ENCODE measurements at places on chromosomes 7 and 10.

DNA sequence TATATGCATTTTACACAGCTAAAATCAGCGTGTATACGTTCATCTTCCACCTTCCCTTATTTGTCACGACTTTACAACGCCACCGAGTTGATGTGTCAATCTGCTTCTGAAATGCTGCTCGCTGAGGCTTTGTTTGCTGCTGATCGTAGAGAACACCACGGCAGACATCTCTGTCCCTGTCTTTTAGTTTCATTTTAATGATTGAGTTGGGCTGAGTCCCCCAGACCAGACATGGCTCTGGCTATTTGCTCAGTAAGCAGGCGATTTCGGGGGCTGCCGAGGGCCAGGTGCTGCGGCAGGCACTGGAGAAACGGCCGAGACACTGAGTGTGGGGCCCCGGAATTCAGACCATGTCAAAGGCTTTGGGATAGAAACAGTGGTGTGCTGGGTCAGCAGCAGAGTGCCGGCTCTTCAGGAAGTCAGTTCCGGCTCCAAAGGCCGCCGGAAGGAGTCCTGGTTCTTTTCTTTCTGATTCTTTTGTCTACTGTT, 5.0 kb downstream of the LRRC27 start:
- no peak overlapping the region for H3K27ac ChIP-seq
- H3K36me3 ChIP-seq = peaks cover 15% of the 10 kb centered on the region
- peaks cover 21% of the 10 kb centered on the region for H3K4me1 ChIP-seq
- no peak for DNase-seq

GRCh38 chr10:79074732-79075131, 6.0 kb downstream of the ZMIZ1 start:
- no peak overlapping the region for H3K4me3 ChIP-seq
- H3K27me3 ChIP-seq = no peaks in the 10 kb centered on the region
- no peak for DNase-seq
- H3K27ac ChIP-seq = no peak overlapping the region
- peaks cover 62% of the 10 kb centered on the region for H3K4me1 ChIP-seq
- H3K36me3 ChIP-seq = no peaks in the 10 kb centered on the region

- no peaks in the 10 kb centered on the region for H3K36me3 ChIP-seq
- H3K27ac ChIP-seq = no peak overlapping the region
- no peak for DNase-seq
- peaks cover 6% of the 10 kb centered on the region for H3K4me1 ChIP-seq
- H3K4me3 ChIP-seq = no peak overlapping the region
These were observed 8.3 kb downstream of the SFRP4 start for GRCh38 chr7:37908221-37908788.

DNA sequence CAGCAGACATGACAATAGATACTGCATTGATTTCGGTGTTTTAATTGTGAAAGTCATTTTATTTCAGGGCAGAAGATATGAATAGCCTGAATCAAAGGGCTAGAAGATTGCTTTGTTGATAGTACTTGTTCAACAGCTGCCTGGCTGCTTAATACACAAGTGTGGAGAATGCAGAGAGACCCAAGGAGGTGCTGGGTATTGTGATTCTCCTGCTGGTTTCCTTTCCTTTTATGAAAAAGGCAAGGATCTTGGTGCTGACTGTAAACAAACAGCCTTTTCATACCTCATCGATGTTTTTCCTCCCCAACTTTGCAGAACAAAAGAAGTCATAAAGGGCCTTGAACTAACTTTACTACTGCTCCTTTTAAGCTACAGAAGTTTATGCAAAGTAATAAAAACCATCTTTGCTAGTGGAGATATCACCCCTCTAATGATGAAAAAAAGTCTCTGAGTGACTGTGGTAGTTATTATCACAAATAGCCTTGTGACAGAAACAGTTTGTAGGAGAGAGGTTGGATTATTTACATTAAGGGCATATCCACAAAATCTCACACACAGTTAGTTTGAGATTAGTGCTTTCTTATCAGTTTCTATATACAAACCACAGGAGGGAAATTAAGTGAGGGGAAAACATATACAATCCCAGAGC, 800.0 kb downstream of the LRMDA start:
- peaks cover 35% of the 10 kb centered on the region for H3K4me1 ChIP-seq
- DNase-seq = no peak
- no peaks in the 10 kb centered on the region for H3K36me3 ChIP-seq
- peak overlapping the region; percentile 8 for H3K27ac ChIP-seq
- H3K4me3 ChIP-seq = no peak overlapping the region

- H3K4me3 ChIP-seq = no peak overlapping the region
- no peak overlapping the region for H3K27ac ChIP-seq
These were observed 54.6 kb downstream of the STK32C start for GRCh38 chr10:132253092-132253687.

DNA sequence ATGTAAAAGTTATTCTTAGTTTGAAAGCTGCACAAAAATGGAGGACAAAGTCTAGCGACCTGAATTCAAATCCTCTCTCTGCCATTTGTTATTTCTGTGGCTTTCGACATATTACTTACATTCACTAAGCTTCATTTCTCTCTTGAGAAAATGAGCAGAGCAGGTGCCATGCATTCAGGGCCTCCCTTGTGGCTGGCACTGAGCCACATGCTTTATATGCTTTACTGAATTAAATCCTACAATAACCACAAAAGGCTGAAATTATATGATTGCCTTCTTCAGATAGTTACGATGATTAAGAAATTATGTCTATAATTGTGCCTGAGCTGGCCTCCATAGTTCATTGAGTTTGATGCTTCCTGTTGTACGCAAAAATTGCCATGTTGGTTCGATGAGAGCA, 98.7 kb downstream of the NPSR1 start:
- no peak for DNase-seq
- peaks cover 9% of the 10 kb centered on the region for H3K36me3 ChIP-seq
- H3K27me3 ChIP-seq = no peaks in the 10 kb centered on the region
- H3K4me1 ChIP-seq = peaks cover 48% of the 10 kb centered on the region

DNA sequence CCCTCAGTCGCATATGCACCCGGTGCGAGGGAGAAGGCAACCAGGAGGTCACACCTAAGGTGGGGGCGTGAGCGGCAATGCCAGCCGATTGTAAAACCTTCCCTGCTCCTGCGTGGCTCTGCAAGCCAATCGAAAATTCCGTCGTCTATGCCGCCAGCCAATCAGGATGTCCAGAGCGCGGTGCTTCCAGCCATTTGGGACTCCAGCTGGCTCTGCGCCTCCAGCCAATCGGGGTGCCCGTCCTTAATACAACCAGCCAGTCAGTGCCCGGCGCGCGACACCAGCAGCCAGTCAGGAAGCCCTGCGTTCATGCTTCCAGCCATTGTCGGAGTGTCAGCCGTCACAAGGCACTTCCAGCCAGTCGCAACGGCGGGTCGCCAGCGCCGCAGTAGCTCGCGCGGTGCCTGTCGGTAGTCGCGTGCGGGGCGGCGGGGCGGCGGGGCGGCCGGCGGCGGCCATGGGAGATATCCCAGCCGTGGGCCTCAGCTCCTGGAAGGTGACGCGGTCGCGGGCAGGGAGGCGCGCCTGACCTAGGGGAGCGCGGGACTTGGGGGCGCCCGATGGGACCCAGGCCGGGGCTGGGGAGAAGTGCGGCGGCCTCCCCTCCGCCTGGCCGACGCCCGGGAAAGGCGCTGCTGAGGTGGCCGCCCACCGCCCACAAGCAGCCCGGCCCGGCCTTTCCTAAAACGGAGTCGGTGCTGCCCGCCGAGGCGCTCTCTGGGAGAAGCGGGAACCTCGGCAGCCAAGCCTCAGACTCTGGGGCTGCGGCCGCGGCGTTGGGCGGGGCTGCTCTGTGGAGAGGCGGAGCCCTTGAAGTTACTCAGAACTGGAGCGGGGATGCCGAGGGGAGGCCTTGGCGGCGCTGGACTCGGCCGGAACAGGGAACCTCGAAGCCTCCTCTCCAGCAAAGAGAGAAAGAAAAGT, at the start of gene AKR1E2:
Gene AKR1E2 (plus strand): TSS at position 340 of the 924 bp plus-strand sequence. CDS start 118 bp downstream, at position 458.
- H3K36me3 ChIP-seq = peaks cover 2% of the 10 kb centered on the region
- H3K4me1 ChIP-seq = no peaks in the 10 kb centered on the region
- H3K4me3 ChIP-seq = peak within 1 kb of the TSS; percentile 66
- peak; percentile 60 for DNase-seq

GRCh38 chr7:16416289-16417282, 4.8 kb downstream of the CRPPA start:
- no peak for DNase-seq
- no peaks in the 10 kb centered on the region for H3K27me3 ChIP-seq
- H3K27ac ChIP-seq = no peak overlapping the region

- no peaks in the 10 kb centered on the region for H3K36me3 ChIP-seq
- no peak for DNase-seq
- no peak overlapping the region for H3K4me3 ChIP-seq
These were observed 473.4 kb downstream of the DNAJB6 start for GRCh38 chr7:157809863-157810851.

GRCh38 chr10:5545011-5545410, 20.2 kb downstream of the CALML3 start:
- no peak overlapping the region for H3K4me3 ChIP-seq
- H3K27ac ChIP-seq = no peak overlapping the region
- DNase-seq = no peak
- H3K4me1 ChIP-seq = no peaks in the 10 kb centered on the region
- peaks cover 4% of the 10 kb centered on the region for H3K36me3 ChIP-seq

DNA sequence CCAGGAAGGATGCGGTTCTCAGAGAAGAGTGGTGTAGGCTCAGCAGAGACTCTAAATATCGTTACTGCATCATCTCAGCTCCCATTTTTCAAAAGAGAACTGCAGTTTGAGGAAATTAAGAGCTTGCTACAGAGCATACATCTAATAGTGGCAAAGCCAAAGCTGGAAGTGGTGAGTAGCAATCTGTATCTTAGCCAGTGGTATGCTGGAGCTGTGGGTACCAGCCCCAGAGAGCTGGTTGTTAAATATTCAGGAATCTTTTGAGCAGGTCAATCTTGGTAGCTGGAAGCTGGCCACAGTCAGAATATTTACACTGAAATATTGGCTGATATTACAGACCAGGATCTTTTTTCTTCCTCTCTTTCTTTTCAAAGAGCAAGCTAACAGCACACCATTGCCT, 88.4 kb upstream of the STEAP1B start:
- no peak overlapping the region for H3K4me3 ChIP-seq
- H3K4me1 ChIP-seq = peaks cover 11% of the 10 kb centered on the region
- no peaks in the 10 kb centered on the region for H3K27me3 ChIP-seq

- H3K4me3 ChIP-seq = no peak overlapping the region
- H3K27me3 ChIP-seq = no peaks in the 10 kb centered on the region
- DNase-seq = no peak
- H3K36me3 ChIP-seq = no peaks in the 10 kb centered on the region
- no peak overlapping the region for H3K27ac ChIP-seq
These were observed 189.2 kb upstream of the AGK start for GRCh38 chr7:141361960-141362359.

DNA sequence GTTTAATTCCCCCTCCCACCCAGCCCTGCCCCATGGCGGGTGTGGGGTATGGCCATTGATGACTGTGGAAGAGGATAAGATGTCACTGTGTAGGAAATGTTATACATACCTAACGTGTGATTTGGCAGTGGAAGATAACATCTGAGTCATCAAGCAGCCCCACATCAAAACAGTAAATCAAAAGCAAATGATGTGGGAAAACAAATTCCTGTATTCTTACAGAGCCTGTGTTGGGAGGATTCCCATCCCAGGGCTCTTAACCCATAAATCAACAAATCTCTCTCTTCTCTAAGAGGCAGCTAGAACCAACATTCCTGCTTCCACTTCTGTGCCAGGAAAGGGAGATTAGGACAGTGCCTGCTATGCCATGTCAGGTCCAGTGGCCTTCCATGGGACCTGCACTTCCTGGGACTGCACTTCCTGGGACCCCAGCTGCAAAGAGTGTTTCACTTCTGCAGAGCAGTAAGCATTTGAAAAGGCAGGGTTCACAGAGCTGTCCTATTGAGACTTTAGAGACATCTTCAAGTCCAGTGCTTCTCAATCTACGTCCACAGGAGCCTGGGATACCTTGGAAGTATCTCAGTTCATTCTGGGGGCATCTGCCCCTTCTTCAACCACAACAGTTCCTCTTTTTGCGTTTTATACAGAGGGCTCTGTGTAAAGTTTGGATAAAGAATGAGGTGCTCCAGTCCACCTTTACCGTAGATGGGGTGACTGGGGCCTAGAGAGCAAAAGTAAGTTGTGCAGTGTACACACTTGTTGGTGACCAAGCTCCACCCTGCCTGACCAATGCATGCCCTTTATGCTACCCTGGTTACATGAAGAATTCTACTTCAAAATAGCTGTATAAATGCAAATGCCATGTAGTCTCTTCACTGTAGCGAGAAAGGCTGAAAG, 45.7 kb downstream of the ATXN7L1 start:
- peaks cover 3% of the 10 kb centered on the region for H3K36me3 ChIP-seq
- H3K27me3 ChIP-seq = peaks cover 62% of the 10 kb centered on the region
- H3K4me3 ChIP-seq = no peak overlapping the region
- DNase-seq = no peak

DNA sequence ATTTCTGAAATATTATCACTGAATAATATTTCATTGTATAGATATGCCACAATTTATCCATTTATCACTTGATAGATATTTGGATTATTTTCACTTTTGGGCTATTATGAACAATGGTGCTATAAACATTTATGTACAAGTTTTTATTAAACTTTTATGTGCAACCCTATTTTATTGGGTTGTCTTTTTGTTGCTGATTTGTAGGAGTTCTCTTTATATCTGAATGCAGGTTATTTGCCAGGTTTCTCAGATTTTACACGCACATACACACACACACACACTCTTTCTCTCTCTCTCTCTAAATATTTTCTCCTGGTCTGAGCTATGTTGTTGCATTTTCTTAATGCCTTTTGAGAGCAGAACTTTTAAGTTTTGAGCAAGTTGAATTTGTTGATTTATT, 36.2 kb downstream of the ADK start:
- no peaks in the 10 kb centered on the region for H3K4me1 ChIP-seq
- no peak overlapping the region for H3K4me3 ChIP-seq
- no peaks in the 10 kb centered on the region for H3K27me3 ChIP-seq
- no peak overlapping the region for H3K27ac ChIP-seq
- DNase-seq = no peak

DNA sequence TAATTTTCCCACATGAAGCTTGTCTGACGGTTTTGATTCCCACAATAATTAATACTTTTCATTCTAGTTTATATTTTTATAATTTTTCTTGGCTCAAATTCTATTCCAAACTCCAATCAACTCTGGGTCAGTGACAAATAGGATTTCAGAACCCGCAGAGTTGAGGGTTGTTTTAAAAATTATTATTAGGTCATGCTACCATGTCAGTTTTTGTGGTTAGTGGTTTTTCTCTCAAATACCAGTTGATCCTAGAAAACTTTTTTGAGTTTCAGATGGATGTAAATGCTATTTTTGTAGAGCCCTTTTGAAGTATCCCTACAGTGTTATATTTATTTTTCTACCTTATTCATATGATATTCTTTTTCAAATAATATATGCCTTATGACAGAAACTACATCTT, 237.4 kb downstream of the SEMA3D start:
- H3K4me1 ChIP-seq = peaks cover 10% of the 10 kb centered on the region
- DNase-seq = no peak
- H3K4me3 ChIP-seq = no peak overlapping the region
- H3K27me3 ChIP-seq = no peaks in the 10 kb centered on the region
- H3K36me3 ChIP-seq = no peaks in the 10 kb centered on the region

- H3K27me3 ChIP-seq = peaks cover 79% of the 10 kb centered on the region
- H3K36me3 ChIP-seq = no peaks in the 10 kb centered on the region
- peaks cover 9% of the 10 kb centered on the region for H3K4me1 ChIP-seq
- no peak overlapping the region for H3K4me3 ChIP-seq
- no peak overlapping the region for H3K27ac ChIP-seq
These were observed 6.8 kb upstream of the GATA3 start for GRCh38 chr10:8047452-8048280.
